Stimulated activated CD8-positive, alpha-beta memory T cell treated with anti-CD3 and anti-CD28 coated beads, Interleukin-4, amount 100 ng/mL, for 1 hour (primary cell): ENCODE measurements at places on chromosomes 2 and 18.

DNA sequence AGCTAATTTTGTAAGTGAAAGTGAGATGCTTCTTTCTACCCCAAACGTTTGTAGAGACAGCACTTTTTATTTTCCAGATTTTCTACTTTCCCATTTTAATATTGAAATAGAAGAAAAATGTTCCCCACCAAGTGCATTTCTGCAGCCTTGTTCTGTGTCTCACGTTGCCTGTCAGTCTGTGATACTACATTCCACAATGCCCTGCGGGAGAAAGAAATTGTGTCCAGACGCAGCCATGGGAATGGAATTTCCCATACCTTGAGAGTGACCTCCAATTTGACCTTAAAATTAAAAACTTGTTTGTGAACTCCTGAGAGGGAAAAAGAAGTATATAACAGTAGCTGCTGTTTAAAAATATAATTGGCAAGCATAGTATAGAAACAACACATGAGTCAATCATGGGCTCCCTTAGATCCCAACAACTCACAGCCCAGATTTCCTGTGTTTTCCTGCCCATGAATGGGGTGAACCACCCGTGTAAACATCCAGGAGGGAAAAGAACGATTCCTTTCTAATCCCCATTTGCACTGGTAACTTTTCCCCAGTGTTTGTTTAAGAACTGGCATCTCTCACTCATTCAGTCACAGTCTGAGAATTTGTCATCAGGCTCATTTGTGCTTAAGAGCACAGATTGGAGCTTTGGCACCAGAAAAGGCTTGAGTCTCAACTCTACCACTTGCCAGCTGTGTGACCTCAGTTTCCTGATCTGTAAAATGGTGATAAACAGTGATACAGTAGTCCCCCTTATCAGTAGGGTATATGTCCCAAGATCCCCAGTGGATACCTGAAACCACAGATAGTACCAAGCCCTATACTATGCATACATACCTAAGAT, 166.1 kb upstream of the ZNF521 start:
- no peak for DNase-seq

DNA sequence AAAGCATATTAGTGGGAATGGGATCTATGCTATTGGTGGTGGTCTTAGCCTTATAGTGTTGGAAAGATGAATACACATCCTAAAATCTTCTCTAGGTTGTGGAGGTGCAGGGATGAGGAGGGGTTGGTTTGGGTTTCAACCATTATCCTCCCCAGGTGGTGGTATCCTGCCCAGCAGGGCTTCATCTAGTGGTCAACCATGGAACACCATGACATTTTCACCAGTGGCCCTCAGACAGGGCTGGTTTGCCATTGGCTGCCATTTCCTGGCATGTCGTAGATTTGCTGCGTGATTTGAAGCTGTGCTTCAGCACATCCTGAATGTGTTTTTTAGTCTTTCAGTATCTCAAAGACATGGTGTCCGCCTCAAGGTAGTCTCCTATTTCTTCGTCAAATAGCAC, 391.2 kb upstream of the HNRNPA3 start:
- no peak for DNase-seq

DNA sequence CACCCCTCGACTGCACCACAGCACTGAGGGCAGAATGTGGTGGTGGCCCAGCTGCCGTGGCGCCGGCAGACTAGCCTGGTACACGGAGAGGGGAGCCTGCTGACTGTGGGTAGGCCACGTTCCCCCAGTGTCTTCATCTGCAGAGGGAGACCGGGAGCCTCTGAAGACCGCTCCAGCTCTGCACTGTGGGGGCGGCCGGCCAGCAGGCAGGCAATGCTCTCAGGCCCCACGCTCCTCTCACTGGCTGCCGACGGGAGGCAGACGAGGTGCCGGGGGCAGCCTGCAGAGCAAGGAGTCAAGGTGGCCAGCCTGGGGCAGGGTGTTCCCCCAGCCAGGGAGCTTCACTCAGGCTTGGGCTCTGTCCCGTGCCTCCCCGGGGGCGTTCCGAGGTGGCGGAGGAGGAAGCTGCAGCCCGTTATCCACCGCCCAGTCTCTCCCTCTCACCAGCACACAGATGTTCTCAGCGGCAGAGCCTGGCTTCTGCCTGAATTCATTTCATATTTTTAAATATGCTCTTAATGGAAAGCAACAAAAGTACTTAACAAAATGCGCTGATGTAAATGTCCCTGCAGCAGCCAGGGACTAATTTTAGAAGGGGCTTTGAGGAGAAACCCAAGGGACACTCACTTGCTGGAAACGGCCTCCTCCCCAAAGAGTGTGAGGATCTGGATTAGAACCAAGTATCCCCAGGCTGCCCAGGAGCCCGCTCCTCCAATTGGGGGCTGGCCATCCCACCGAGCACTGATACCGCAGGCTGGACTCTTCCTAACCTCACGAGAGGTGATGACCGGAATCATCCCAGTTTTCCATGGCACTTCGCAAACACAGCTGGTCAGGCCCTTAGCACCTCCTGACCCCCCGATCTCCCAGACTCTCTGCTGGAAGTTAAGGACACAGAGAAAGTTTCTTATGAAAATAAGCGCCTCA, 87.8 kb downstream of the HDAC4 start:
- DNase-seq: no peak

- no peak for DNase-seq
These were observed 324.6 kb upstream of the RND3 start for GRCh38 chr2:150812066-150812465.

DNA sequence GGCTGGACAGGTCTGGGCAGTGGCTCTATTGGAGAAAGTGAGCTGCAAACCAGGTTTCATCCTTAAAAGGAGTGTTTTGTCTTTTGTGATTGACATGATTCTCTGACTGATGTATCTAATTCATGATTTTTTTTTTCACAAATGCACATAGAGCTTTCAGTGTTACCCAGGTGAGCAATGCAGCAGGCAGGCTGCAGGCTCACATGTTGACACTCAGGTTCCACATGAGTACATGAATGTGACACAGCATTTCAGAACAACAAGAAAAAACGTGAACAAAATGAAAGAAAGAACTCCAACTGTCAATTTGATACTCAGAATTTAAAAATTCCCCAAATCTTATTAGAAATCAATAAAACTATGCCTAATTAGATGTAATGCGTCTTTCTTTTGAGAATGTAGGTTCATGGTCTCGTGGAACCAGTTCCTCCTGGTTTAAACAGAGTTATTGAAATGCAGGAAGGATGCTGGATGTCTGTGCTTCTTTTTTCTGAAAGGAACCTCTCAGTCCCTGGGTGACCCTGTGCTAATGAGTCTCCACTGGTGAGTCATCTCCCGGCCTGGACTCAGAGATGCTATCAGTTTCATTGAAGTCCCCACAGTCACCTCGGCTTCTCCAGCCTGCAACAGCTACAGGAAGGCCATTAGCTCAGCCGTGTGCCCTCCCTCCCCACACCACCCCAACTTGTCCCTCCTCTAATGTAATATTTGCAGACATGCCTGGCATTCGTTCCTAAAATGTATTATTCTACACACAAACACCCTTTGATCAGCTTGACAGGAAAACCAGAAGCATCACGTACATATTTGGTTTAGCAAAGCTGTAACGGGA, 430.4 kb downstream of the LPIN1 start:
- no peak for DNase-seq

- DNase-seq: no peak
These were observed 88.4 kb upstream of the EPAS1 start for GRCh38 chr2:46208766-46209165.

GRCh38 chr2:236663287-236664101, 93.9 kb downstream of the ACKR3 start:
- DNase-seq: no peak

DNA sequence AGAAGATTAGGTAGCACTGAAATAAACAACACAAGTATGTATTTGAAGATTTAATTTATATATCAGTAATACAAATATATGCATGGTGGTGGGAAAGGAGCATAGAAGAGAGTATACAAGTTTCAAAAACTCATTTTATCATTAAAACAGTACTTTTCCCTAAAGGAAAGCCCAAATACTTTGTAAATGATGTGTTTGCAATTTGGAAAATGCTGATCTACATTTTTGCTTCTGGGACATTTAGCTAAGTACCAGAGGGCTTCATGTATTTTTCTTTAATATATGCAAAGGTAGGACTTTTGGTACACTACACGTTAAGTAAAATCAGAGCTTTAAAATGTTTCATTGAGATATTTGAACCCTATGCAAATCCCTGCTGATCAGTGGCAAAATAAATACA, 1624.2 kb downstream of the SUCLG1 start:
- DNase-seq: no peak

- DNase-seq: no peak
These were observed 23.3 kb downstream of the MARCHF7 start for GRCh38 chr2:159735648-159736047.

- DNase-seq: no peak
These were observed 127.9 kb upstream of the SEC11C start for GRCh38 chr18:59011786-59012185.

- DNase-seq: no peak
These were observed 11.8 kb upstream of the NEDD4L start for GRCh38 chr18:58032233-58032632.

GRCh38 chr2:215780313-215780712, 233.0 kb downstream of the MREG start:
- DNase-seq: no peak

- no peak for DNase-seq
These were observed 44.9 kb upstream of the ITPRID2 start for GRCh38 chr2:181846399-181847197.

DNA sequence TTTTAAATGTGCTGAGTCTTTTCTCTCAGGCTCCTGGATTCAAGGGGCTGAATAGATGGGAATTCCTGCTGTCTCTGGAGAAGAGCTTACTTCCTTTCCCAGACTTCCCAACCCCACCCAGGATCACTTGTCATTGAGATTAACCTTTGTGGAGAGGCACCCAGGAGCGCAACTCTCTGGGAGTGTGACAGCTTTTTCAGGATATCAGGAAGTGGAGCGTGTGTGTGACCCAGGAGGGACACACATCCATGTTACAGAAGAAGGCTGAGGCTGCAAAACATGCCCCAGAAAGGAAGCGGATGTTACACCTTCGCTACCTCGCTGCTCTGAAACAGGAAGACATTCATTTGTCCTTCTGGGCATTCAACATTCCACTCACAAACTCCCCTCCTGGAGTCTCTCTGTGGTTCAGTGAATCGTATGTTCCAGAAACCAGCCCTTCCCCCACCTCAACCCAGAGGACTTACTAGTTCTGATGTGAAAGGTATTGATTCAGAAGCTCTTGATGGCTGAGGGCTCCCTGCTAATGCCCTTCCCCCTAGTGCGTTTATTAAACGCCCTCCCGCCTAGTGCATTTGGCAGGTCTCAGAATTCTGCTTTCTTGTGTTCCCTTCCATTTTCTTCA, 523.9 kb downstream of the TNS1 start:
- no peak for DNase-seq
